ENCODE measurements at places on chromosomes 12 and 14.
A peak's percentile ranks its signal among the peaks of the same experiment; 100 is the strongest.

- no peak for DNase-seq
Observed at GRCh38 chr12:49667325-49668090, 39.7 kb downstream of the FMNL3 start.

- DNase-seq, result peak; percentile 39
Observed at GRCh38 chr12:62466018-62466593, 520 bp upstream of the MON2 start.

DNA sequence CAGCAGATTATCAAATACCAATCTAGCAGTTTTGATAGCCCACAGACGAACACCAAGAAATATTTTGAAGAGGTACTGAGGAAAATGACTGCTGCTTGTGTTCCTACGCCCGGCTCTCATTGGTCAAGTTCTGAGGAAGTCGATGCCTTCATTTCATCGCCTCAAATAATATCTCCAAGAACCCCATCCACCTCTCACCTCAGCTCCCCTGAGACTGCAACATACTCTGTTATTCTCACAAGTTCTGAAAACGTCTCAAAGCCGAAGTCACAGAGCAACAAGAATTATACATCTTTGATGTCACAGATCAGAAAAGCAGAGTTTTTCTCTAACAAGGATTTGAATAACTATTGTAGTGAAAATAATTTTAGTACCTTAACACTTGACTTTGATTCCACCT lies 55.5 kb upstream of the BCAT1 start:
- DNase-seq, result no peak

DNA sequence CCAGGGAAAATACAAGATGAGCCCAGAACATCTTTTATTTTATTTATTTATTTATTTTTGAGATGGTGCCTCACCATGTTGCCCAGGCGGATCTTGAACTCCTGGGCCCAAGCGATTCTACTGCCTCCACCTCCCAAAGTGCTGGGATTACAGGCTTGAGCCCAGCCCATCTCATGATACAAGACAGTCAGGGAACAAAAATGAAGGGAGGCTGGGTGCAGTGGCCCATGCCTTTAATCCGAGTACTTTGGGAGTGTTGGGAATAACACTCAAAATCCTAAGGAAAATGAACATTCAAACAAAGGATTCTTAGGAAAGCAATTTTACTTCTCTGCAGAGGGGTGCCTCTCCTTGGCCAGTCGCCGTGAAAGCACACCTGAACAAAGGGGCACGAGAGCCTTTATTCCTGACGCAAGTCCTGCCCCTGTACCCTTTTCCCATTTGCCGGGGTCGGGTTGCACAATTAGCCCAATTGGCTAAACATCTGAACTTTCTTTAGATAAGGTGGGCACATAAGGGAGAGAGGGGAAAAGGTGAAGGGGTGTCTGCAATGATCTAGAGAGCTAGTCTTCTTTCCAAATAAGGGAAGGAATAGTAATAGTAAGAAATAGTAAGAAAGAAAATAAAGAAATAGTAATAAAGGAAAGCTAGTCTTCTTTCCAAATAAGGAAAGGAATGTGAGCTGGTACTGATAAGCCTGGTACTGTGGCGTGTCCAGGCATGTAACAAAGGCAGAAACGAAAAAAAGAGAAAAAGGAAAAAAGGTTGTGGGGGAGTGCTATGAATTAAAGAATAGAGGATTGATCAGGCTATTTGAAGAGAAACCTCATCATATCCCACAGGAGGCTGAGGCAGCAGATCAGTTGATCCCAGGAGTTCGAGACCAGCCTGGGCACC lies 13.4 kb downstream of the NCAPD2 start:
- DNase-seq, result no peak

- no peak for DNase-seq
Observed at GRCh38 chr12:53476769-53477209, 22.5 kb downstream of the MAP3K12 start.

GRCh38 chr14:77128414-77128891 lies 13.1 kb downstream of the ZDHHC22 start:
- no peak for DNase-seq

- DNase-seq, result peak; percentile 58
Observed at GRCh38 chr14:56216626-56217379, 98.6 kb downstream of the PELI2 start.
